K562 (cell line): ENCODE measurements at places on chromosomes 1 and 21. TPM values are rescaled to one million over a fixed set of nuclear protein-coding genes. Genes with fewer than 3 reads are reported as not detected.
A peak's percentile ranks its signal among the peaks of the same experiment; 100 is the strongest.

DNA sequence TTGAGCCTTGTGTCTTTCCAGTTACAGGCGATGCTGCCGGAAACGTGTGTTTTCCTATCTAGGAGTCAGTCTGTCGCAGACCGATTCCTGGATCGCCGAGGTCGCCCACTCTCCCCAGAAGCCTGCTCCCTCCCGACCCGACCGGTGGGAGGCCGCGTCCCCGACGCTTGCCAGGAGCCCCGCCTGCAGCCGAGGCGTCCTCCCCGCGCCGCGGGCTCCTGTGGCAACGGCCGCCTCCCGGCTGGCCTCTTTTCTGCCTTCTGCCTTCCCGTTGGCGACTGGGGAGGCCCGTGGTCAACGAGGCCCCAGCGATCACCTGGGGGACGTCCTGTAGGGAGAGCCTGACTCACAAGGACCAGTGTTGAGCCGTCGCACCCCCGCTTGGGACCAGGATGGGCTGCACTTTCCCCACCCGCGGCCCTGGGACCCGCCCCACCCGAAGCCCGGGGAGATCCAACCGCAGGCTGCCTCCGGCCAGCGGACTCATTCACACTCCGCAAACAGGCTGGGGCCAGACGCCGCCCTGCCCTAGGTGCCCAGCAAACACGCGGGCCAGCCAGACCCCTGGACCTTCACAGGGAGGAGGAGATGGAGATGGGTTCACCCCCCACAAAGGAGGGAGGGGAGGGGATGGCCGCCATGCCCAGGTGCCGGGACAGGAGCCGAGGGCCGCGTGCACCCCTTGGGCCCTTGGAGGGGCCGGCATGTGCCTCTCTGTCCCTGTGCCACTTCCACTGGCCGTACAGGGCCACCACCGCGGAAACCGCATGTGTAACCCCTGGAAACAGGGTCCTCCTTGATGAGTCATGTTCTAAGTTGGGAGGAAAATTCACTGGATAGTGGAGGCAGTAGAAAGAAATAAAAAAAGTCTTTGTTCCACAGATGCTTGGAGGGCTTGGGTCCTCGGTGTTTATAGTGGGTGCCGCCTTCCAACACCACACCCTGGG, 7.2 kb upstream of the COL6A1 start:
- peaks cover 29% of the 10 kb centered on the region for H3K27me3 ChIP-seq
- H3K4me1 ChIP-seq: no peaks in the 10 kb centered on the region; the same call in 1 of the 3 replicates
- H3K27ac ChIP-seq: no peak overlapping the region
- H3K36me3 ChIP-seq: no peaks in the 10 kb centered on the region
- peak; percentile 42 for DNase-seq

KIRREL1 gene
- 0.18 and 0.22 TPM in 2 replicates for total RNA-seq

GRCh38 chr1:116483481-116484309, 87.1 kb downstream of the CD58 start:
- H3K27ac ChIP-seq: no peak overlapping the region
- peaks cover 11% of the 10 kb centered on the region; the same call in 2 of the 3 replicates for H3K4me1 ChIP-seq
- no peak overlapping the region for H3K4me3 ChIP-seq

PODN gene
- total RNA-seq: 0.09 TPM in 1 of 2 replicates, not detected in the other

AADACL3 gene
- total RNA-seq: not detected in 2 replicates

- no peak overlapping the region for H3K27ac ChIP-seq
- peaks cover 13% of the 10 kb centered on the region; the same call in 2 of the 3 replicates for H3K27me3 ChIP-seq
- no peak overlapping the region for H3K4me3 ChIP-seq
These were observed 16.4 kb upstream of the C1orf159 start for GRCh38 chr1:1132042-1132950.

- H3K36me3 ChIP-seq: no peaks in the 10 kb centered on the region
- no peak overlapping the region for H3K27ac ChIP-seq
- no peaks in the 10 kb centered on the region for H3K4me1 ChIP-seq
These were observed 38.1 kb upstream of the CAMK1G start for GRCh38 chr1:209545423-209545822.

- no peaks in the 10 kb centered on the region for H3K36me3 ChIP-seq
- H3K4me1 ChIP-seq: no peaks in the 10 kb centered on the region
- H3K4me3 ChIP-seq: no peak overlapping the region
- no peak for DNase-seq
These were observed 537.7 kb downstream of the LMO4 start for GRCh38 chr1:87866416-87866815.

CR1 gene
- 0.20 and 0.47 TPM in 2 replicates for total RNA-seq

NUP210L gene
- total RNA-seq: not detected in 2 replicates

FNDC7 gene
- total RNA-seq: not detected in 2 replicates

- H3K27me3 ChIP-seq: peaks cover 10% of the 10 kb centered on the region
- no peaks in the 10 kb centered on the region for H3K36me3 ChIP-seq
- H3K27ac ChIP-seq: no peak overlapping the region
- peaks cover 16% of the 10 kb centered on the region for H3K4me1 ChIP-seq
- H3K4me3 ChIP-seq: no peak overlapping the region
These were observed 35.8 kb downstream of the TRIM62 start for GRCh38 chr1:33146003-33146402.

DNA sequence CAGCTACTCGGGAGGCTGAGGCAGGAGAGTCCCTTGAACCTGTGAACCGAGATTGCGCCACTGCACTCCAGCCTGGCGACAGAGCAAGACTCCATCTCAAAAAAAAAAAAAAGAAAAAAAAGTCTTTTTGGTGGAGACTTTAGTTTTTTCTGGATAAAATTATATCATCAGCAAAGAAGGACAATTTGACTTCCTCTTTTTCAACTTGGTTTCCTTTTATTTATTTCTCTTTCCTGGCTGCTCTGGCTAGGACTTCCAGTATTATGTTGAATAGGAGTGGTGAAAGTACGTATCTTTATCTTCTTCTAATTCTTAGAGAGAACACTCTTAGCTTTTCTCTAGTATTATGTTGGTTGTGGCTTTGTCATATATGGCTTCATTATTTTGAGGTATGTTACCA, 130.8 kb downstream of the PCBP3 start:
- peaks cover 13% of the 10 kb centered on the region for H3K27me3 ChIP-seq
- H3K4me1 ChIP-seq: no peaks in the 10 kb centered on the region
- no peak for DNase-seq
- no peak overlapping the region for H3K27ac ChIP-seq
- no peaks in the 10 kb centered on the region for H3K36me3 ChIP-seq

PLPPR4 gene
- total RNA-seq: not detected in 2 replicates

MRAP gene
- not detected in 2 replicates for total RNA-seq

GRCh38 chr21:29499734-29500343, 201.1 kb downstream of the BACH1 start:
- H3K4me3 ChIP-seq: no peak overlapping the region
- no peaks in the 10 kb centered on the region; the same call in 2 of the 3 replicates for H3K36me3 ChIP-seq
- H3K27me3 ChIP-seq: no peaks in the 10 kb centered on the region
- DNase-seq: peak; percentile 24
- H3K4me1 ChIP-seq: 0 out of 2 replicates have a peak, but pooled peaks cover 3% of the 10 kb centered on the region
- no peak overlapping the region for H3K27ac ChIP-seq

DNA sequence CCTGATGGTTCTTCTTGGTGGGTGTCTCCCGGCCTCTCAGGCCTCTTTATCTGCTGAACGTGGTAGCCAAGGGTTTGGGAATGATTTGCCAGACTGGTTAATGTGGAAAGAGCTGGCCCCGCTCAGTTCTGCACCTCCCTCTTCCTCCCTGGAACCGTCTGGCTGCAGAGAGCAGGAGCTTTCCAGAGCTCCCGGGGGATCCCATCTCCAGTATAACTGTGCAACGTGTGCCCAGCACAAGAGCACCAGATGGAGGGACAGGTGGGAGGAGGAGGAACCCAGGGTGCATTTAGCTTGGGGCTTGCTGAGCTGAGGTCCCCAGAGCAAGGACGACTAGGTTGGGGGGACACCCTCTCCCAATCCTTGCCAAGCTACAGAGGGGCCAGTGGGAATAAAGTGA, 5.0 kb downstream of the TFF1 start:
- no peaks in the 10 kb centered on the region; the same call in 2 of the 3 replicates for H3K4me1 ChIP-seq
- H3K27ac ChIP-seq: no peak overlapping the region
- no peak overlapping the region for H3K4me3 ChIP-seq
- no peaks in the 10 kb centered on the region for H3K36me3 ChIP-seq

GRCh38 chr1:7346600-7347570, 424.2 kb upstream of the VAMP3 start:
- DNase-seq: no peak
- no peaks in the 10 kb centered on the region for H3K4me1 ChIP-seq
- no peaks in the 10 kb centered on the region for H3K36me3 ChIP-seq
